Stimulated activated CD8-positive, alpha-beta memory T cell treated with anti-CD3 and anti-CD28 coated beads, Interleukin-7, amount 100 ng/mL, for 1 hour (primary cell): ENCODE measurements at places on chromosomes 12 and 14.
A peak's percentile ranks its signal among the peaks of the same experiment; 100 is the strongest.

- no peak for DNase-seq
Observed at GRCh38 chr14:83300476-83301064, 1766.9 kb upstream of the SEL1L start.

GRCh38 chr12:124823272-124823970 lies 40.2 kb downstream of the SCARB1 start:
- no peak for DNase-seq

DNA sequence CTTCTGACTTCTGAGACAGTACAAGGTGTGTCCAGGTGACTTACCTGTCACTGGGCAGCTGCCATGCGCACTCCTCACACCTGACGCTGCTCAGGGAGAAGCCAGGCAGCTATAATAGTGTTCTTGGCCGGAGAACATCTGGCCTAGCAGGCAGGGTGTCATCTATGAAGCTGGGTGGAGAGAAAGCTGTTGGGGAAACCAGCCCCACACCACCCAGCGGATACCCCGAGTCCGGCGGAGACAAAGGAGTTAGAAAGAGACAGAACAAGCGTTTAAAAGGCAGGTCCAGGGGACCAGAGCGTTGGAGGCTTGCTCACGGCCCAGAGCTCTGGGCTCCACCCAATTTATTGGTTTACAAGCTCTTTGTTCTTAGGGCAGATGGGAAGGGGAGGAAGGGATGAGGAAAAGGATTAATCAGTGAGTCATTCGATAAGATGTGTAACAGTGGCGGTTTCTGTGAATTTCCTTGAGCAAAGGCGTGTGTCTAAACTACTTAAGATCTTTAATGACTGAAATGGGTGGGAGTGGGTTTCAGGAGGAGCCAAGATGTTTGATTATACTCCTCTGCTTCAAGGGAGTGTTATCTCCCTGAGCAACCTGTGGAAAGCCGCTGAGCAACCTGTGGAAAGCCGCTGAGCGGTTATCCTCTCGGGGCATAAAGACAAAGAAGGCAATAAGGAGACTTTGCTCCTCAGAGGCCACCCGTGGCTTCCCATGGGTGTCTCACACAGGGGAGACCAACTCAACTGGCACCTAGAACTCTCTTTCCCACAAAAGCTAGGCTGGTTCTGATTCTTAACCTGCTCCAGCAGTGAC lies at the start of gene GALNT8:
Gene GALNT8, plus strand, starts transcription at position 580 of the 816 bp plus-strand sequence. CDS start 278 bp downstream, outside the sequence.
- no peak for DNase-seq

DNA sequence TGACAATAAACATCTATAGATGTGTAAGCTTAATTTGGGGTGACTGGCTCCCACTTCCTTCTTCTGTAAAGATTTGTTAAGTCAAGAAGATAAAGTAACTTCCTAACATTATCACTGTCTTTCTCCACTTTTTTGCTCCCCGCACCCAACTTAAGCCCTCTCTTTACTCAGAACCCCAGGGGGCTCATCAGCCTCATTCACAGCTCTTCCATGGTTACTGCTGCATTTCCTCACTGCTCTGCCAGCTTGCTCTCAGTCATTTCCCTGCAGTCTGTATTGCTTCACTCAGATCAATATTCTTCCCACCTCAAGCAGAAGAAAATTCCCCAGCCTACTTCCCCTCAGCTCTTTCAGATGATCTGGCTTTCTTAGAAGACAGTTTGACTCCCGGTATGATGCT lies 102.0 kb downstream of the PIK3C2G start:
- no peak for DNase-seq

DNA sequence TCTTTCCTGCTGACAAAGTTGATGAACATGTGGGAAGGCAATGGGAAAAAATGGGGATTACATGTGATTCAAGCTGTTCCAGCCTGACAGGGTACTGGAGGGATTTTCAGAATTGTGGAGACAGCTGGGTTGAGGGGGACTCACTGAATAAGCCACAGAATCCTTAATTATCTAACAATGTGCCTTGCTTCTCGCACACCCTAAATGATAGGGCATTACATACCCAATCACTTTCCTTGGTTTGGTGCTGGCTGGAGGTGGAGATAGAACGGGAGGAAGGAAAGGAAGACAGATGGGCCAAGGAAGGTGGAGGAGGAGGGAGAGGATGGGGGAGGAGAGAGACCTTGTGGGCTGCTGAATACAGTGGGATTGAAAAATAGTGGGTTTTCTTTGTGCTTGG lies 20.7 kb downstream of the PELI2 start:
- DNase-seq, result no peak

DNA sequence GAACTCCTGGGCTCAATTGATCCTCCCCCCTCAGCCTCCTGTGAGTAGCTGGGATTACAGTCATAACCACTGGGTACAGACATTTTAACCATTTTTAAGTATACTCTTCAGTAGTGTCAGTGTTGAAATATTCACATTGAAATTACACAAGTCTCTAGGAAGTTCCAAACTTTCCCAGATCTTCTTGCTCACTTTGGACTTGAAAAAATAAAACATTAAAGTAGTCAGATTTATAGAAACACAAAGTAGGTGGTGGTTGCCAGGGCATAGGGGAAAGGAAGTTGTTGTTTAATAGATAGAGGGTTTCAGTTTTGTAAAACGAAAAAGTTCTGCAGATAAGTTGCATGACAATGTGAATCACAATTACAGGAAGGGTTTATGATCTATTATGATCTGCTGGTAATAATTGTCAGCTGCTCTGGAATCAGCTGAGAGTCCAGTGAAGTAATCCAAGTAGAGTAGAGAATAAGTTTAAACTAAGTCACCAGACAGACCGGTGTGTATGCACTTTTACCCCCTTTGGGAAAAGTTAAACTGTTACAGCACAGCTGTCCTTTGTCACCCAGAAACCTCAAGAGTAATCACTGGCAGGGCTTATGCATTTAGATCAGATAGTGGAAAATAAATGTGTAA lies 27.4 kb downstream of the PCNX1 start:
- no peak for DNase-seq

DNA sequence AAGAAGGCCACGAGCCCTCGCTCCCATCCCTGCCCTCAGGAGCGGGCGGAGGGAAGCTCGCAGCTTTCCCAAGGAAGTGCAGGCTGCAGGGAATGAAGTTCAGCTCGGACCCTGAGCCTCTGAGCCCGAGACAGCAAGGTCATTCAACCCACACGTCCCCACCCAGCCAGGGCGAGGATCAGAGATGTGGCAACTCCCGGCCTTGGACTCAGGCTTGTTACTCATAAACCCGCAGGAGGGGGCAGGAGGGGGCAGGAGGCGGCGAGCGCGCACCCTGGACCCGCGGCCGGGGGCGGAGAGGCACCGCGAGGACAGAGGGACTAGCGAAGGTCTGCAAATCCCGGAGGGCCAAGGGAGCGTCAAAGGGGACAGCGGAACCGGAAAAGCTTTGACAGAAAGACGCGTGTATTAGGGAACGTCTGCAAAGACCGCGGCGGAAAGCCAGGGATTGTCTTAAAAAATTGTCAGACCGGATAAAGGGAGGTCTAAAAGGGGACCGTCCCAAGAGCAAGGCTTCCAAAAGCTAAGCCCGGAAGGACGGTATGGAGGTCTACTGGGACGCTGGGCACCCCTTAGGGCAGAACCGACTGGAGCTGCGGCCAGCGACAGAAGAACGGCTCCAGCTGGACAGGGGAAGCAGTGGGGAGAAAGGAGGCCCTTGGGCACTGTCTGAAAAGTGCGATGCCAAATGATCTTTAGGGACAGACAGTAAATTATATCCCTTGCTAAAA lies 611 bp upstream of the DCAF11 start:
- DNase-seq, result peak; percentile 58

DNA sequence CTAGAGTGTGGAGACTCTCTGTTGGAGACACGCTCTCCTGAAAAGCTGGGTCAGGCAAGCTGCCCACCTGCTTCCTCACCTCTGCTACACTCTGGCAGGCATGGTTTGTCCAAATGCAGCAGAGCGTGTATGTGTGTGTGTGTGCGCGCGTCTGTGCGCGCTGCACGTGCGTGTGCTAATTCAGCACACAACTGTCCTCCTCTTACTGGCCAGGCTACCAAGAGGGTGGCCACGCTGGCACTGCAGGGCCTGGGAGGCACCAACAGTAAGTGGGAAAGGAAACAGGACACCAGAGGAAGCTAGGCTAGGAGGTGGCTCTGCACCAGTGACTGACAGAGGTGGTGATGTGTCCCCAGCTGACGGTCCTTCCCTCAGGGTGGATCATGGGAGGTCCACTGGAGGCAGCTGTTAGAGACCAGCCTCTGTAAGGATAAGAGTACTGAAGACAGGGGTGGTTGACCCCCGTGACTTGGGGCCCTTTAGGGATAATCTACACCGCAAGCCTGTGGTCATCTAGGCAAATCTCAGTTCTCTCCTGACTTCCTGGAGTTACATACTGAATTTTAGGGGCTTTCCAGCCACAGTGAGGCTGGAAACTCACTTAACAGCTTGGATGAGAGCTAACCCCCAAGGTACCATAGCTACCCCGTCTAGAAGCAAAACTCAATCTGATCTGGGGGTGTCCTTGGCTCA lies 15.6 kb upstream of the TFCP2 start:
- no peak for DNase-seq

- no peak for DNase-seq
Observed at GRCh38 chr14:30129807-30130206, 202.2 kb upstream of the PRKD1 start.

- no peak for DNase-seq
Observed at GRCh38 chr12:48340943-48341342, 9.8 kb downstream of the ZNF641 start.

DNA sequence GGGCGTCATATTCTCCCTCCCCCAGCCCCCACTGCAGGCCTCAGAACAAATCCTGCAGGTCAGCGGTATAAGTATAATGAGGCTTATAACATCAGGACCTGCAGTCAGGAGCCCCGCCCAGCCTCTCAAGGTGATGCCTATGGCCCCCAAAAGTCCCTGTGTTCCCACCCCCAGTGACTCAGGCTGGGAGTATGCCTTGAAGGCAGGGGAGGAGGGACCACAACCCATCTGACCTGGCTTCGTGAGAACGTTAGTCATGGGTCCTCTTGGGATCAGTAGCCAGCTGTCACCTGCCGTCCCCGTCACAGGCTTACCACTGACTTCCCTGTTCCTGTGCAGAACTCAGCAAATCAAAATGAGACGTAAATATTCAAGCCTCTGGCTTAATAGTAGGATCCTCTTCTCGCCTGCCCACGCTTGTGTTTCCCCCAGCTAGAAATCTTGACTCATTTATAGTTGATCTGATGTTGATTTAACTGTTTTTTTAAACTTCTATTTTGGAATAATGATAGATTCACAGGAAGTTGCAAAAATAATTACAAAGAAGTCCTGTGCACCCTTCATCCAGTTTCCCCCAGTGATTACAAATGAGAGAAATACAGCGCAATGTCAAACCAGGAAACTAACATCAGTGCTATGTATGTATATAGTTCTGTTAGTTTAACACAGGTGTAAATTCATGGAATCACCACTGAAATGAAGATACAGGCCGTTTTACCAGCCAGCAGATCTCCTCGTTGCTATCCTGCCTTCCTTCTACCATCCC lies 107.5 kb downstream of the ADGRD1 start:
- no peak for DNase-seq

DNA sequence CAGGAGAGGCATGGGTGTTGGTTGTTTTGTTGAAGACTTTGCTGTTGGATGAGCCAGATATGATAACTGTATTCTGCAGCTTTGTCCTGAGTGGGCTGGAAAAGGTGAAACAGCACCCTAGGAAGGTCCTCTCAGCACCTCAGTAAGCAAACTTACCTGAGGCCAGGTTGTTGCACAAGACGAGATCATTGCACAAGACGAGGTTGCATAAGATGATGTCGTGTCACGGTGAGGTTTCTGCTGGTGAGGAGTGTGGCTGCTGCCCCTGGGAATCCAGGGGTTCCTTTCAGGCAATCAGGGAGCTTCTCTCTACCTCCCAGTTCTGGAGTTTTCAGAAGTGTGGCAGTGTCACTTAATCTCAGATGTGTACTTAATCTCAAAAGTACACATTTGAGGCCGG lies 85.6 kb downstream of the GLT1D1 start:
- no peak for DNase-seq

DNA sequence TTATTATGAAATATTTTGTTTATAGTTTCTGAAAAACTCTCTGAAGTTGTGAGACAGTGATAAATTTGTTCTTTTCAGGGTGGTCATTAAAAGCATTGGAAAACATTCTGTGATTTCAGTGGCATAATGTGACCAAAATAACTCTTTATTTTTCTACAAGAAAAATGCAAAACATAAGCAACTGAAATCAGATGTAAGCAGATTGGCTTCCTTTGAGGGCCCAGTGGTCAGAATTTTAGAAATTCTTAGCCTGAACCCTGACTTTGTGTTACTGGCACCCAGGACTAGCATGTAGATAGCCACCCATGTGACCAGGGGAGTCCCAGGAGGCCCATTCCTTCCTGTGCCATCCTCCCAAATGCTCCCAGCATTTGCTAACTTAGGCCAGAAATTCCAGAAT lies 145.6 kb upstream of the SLC38A2 start:
- no peak for DNase-seq
